Stimulated activated CD4-positive, alpha-beta T cell treated with anti-CD3 and anti-CD28 coated beads, Interleukin-15, amount 100 ng/mL, for 1 hour (primary cell): ENCODE measurements at places on chromosomes 1 and 21.

DNA sequence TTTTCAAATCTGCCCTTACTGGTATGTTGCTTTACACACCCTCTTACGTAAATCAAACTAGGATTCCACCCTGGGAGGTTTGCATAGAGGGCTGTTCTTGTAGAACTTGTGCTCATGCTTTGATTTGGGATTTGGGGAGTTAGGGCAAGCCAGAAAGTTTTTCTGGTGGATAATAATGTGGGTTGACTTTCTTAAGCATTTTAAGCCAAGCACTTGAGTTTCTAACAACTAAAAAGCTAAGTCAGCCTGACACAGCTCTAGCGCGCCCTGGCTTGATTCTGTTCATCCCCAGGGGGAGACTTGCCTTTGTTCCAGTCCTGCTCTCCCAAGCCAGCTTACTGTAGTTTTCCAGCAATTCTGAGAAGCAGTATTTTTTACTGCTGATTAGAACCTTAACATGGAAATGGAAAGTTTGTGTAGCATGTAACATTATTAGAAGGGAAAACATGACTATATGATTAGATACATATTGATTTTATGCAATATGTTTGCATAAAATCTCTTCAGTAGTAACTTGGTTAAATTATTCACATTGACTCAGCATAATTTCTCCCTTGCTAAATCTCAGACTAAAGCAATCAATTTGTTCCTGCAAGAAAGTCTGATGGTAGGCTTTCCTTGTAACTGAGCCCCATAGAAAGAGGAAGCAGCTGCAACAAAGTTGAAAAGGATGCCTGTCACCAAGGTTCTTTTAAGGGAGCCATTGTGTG lies 11.0 kb upstream of the PGD start:
- no peak for DNase-seq

GRCh38 chr21:42165901-42166300 lies 53.0 kb upstream of the ABCG1 start:
- DNase-seq, result no peak

DNA sequence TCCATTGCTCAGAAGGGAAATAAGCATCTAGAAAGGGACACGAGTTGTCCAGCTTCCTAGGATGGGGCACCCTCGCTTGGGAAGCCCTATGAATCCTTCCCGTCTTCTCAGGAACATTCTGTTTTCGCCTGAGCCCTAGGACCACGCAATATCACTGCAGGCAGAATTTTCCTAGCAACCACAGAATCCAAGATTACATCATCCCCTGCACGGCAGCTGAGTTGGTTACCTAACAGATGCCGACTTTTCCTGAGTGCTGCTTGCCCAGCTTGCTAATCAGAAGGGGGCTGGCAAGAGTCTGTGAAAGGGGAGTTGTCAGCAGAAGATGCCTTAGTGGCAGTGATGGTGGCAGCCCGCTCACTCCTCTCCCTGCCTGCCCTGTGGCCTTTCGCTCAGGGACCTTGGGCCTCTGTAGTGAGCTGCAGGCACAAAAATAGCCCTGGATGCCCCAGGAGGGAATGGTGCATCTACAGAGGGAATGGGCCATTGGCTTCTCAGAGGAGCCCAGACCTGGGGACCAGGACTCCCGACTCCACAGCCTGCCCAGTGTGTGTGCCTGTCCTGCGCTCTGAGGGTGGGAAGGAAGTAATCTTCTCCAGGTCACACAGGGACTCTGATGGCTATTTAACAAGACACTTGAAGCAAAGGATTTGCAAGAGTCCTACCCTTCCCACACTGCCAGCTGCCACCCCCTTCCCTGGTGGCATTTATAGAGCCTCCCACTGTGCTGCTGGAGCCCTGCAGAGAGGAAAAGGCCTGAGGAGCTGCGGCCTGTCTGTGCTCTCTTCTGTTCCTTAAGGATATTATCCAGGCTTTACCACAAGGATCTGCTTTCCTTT lies 28.9 kb upstream of the CLSTN1 start:
- DNase-seq, result no peak

GRCh38 chr1:21689661-21690372 lies 20.7 kb upstream of the RAP1GAP start:
- DNase-seq, result no peak

- DNase-seq, result no peak
These were observed 1.7 kb downstream of the TOR1AIP1 start for GRCh38 chr1:179883745-179884138.
